ENCODE measurements at places on chromosomes 6 and 20.

DNA sequence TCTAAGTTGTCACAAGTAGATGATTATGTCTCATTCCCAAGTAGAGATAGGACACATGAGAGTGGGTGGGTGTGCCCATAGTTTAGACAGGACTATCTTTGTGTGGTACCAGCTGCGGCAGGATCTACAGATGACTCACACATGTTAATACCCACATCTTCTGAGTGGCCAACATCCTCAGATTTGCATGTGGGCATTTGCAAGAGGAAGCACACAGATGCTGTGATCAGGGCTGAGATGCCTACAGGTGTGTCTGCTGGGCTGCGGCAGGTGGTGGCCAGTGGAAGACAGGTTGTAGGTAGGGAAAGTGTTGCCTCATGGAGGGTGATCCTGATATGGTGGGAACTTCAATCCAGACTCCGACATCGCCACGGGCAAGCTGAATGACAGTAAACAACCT, 50.8 kb downstream of the UTRN start:
- DNase-seq: no peak

GRCh38 chr6:157869673-157870302, 46.7 kb downstream of the SNX9 start:
- no peak for DNase-seq

- no peak for DNase-seq
Observed at GRCh38 chr6:134741200-134741536, 208.7 kb downstream of the ALDH8A1 start.

GRCh38 chr6:114747995-114748625, 405.3 kb upstream of the HS3ST5 start:
- peak; percentile 7 for DNase-seq

DNA sequence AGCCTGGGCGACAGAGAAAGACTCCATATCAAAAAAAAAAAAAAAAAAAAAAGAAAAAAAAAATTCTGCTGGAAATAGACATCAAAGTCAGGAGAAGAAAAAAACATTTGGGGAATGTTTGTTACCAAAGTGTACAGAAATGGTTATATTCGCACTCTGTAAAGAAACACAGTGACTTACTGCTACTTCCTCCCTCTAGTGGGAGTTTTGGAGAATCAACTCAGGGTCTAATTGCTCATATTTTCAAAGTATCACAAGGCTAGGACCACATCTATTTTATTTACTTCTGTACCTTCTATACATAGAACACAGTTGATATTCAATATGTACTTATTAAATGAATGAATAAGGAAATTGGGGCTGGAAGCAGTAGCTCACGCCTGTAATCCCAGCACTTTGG, 24.4 kb downstream of the ARG1 start:
- DNase-seq: no peak

- DNase-seq: no peak
Observed at GRCh38 chr6:113169484-113169883, 687.7 kb upstream of the MARCKS start.

GRCh38 chr6:157461000-157461915, 80.3 kb downstream of the ZDHHC14 start:
- DNase-seq: peak; percentile 84

DNA sequence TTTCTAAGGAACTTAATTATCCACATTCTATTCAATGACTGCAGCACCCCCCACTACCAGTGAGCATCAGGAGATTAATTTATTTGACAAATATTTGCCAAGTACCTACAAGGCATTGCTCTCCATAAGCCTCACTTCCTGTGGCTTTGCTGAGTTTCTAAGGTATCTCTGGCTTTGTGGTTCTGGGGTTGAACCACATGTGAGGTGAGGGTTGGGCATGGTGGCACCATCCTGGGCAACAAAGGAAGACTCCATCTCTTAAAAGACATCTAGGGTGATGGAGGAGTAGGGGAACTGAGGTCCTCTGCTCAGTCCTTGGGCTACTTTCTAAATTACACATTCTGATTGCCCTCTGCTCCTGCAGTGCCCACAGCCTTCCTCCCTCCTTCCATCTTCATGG, 25.5 kb upstream of the WFDC2 start:
- DNase-seq: no peak

DNA sequence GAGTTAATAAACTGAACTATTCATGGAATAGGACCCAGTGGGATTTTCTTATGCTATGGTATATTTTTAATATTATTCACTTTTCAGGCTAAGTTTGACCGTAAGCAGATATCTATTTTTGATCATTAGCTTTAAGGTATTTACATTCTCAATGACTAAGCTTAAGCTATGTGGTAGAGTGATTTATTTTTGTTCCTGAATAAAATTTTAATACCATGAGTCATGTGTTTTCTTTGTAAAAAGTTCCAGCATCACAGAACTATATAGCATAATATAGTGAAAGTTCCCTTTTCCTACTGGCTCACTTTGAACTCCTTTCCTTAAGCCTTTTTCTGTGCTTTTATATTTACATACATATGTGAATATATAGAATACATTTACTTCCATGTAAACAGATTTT, 75.8 kb downstream of the BCKDHB start:
- peak; percentile 75 for DNase-seq

DNA sequence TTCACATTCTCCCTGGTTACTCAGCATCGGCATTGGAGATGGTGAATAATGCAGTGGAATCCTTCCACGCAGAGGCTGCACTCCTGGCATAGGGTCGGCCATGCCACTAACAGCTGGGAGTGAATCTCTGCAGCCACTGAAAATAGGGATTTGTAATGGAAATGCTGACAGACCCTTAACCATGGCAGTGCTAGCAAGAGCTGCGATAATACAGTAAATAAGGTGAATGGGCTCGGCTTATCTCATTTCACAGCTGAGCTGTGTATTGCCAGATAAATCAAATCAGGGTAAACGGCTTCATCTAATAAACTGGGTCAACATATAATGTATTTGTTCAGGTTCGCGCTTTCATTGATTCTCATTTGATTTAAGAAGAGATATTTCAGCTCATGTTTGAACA, 156.8 kb downstream of the SLC35B3 start:
- no peak for DNase-seq

DNA sequence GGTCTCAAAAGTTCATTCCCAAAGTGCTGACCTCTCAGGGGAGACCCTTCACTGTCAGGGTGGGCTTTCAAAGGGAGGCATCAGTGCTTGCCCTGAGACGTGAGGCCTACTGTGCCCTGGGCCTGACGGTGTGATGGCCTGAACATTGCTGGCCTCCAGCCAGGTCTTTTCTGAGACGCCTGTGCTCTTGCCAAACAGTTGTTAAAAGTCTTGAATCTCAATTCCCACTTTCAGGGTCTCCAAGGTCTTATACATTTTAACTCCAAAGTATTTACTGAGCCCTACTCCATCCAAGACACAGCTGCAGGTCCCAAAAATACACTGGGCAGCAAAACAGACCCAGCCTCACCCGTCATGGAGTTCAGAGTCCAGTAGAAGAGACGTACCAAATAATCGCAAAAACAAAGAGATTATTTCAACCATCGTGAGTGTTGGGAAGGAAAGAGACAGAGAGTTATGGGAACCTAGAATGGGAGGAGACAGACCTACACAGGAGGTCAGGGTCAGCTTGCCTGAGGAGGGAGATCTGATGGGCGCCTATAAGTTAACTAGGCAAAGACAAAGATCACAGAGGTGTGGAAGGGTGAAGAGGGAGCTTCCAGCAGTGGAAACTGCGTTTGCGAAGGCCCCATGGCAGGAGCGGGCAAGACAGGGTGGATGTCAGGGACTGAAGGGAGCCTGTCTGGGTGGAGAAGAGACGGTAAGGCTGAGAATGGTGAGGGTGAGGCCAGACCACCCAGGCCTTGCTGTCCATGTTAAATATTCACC, 446.3 kb downstream of the PREX1 start:
- no peak for DNase-seq

- DNase-seq: no peak
Observed at GRCh38 chr6:77177470-77177869, 285.8 kb downstream of the HTR1B start.

- peak; percentile 96 for DNase-seq
Observed at GRCh38 chr6:167676000-167676665, 150.6 kb upstream of the AFDN start.

DNA sequence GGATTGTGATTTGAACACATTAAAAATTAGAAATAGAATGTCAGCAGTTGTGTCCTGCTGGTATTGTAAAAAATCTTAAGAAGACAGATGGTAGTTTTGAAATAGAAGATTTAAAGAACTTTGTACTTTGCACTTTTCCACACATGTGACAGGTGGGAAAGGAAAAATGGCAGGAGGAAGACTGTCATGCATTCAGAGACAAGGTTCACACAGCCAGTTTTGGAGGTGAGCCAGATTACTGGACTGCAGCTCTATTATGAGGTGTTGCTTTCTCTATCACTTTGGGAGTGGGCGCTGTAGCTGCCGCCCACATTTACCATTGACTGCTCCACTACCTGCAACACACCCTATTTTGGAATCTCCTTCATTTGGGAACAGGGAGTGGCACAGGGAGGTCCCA, 12.1 kb upstream of the NDUFAF4 start:
- no peak for DNase-seq

DNA sequence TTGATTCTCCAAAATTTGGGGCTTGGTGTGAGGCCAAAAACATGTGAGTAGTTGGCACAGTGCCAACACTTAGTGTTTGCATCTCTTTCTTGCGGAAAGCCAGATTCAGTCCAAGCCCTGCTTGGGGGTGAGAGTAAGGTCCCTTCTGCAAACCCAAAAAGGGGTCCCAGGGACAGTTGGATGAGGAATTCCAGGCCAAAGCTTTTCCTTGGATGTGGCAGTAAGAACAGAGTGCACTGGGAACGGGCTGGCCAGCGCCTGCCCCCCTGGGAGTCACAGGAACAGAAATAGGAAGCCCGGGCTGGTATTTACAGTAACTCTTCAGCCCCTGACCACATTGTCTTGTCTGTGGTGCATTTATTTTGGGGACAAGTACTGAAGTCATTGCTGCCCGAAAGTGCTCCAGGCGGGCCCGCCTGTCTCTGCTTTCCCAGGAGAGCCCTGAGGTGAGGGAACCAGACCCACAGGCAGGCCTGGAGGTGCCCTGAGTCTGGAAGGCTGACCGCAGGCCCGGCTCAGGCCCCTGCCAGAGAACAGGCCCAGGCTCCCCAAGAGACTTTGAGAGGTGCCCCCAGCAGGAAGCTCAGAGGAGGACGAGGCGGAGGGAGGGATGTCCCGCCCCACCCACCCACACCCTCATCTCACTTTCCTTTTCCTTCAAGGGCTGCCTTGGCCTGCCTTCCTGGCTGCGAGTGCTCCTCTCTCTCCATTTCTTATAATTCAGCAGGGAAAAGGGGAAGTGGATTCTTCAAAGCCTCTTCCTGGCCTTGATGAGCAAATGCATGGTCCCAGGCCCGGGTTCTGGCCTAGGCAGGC, 218.4 kb downstream of the MAFB start:
- DNase-seq: no peak

GRCh38 chr20:23507346-23507745, 16.4 kb downstream of the CST8 start:
- DNase-seq: no peak

GRCh38 chr6:111888928-111889695, 15.9 kb upstream of the FYN start:
- peak; percentile 71 for DNase-seq

DNA sequence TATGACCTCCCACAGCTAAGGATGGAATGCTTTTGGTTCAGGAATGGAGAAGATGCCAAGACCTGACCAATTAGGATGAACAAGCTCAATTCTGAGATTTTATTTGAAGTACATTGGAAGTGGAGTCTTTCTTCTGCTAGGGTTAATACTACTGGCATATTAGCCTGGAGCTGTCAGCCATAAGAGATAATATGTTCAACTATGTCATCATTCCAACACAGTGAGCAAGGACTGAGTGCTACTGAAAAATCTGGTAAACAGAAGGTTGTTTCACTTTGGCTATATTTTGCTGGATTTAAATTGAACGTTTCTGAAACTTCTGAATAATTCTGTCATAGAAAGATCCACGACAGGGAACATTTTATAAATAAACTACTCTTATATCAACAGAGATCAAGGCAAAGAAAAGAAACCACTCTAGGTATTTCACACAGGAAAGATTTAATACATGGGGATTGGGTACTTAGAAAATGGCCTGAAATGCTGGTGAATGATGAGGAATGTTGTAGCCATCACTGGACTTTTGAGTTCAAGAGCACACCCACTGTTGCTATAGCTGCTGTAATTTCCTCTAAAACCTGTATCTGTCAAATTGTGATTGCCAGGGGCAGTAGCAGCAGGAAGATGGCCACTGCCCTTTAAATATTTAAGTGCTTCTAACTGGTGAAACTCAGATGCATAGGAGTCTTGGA, 200.5 kb downstream of the PLCB4 start:
- no peak for DNase-seq

Data from endothelial cell of umbilical vein (primary cell).